ENCODE measurements at places on chromosomes 12 and 14. TPM values are rescaled to one million over a fixed set of nuclear protein-coding genes. Genes with fewer than 3 reads are reported as not detected.

GRCh38 chr14:61565836-61566536 is 129.3 kb upstream of the HIF1A start:
- no peak for DNase-seq

DNA sequence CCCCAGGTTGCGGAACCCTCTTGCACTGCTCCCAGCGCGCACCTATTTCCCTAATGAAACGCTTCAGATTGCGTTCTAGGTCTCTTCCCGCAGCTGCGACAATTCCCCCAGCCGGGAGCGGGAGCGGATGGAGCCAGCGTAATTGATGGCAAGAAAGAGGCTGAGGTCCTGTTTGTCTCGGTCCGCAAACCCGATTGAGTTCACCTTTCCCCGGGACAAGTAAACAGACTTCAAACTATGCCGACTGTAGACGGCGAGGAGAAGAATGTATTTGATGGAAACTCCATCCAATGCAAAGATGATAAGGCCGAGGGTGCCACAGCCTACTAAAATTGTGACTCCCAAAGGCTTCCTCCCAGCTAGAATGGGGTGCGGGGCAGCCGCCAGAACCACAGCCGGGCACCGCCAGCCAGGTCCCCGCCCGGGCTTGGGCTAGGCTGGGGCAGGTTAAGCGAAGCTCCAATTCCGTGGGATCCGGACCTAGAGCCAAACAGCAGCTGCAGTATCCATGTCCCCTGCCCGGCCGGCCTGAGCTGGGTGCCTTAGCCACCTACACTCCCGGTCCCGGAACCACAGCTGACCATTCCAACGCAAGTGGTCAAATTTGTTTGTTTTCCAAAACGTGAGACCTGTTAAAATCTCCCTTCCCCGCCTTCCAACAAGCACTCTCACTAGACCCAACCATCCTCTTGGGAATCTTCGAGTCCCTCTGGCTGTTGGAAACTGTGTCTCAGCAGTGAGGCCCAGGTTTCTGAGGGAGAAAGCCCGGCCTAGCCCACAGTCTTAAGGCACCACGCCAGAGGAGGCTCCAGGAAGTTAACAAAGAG is 5.5 kb downstream of the NKX2-1 start:
- peak; percentile 46 for DNase-seq

DNA sequence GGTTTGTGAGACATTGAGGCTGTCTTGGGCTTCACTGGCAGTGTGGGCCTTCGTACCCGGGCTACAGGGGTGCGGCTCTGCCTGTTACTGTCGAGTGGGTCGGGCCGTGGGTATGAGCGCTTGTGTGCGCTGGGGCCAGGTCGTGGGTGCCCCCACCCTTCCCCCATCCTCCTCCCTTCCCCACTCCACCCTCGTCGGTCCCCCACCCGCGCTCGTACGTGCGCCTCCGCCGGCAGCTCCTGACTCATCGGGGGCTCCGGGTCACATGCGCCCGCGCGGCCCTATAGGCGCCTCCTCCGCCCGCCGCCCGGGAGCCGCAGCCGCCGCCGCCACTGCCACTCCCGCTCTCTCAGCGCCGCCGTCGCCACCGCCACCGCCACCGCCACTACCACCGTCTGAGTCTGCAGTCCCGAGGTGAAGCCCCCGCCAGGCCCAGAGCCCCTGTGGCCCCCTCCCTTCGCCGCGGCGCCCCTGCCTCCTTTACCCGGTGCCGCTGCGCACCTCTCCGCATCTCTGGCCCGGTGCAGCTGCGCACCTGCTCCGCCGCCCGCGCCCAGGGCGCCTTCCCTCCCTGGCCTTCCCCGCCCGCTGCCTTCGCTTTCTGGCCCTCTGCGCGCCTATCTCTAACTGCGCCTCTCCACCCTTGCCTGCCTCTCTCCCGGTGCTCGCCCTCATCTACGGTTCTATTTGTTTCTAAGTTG is at the start of gene ENO2:
TSS of gene ENO2 (plus strand) at position 335 of the 701 bp plus-strand sequence. CDS start 1,253 bp downstream, outside the sequence.
- peak; percentile 79 for DNase-seq

DNA sequence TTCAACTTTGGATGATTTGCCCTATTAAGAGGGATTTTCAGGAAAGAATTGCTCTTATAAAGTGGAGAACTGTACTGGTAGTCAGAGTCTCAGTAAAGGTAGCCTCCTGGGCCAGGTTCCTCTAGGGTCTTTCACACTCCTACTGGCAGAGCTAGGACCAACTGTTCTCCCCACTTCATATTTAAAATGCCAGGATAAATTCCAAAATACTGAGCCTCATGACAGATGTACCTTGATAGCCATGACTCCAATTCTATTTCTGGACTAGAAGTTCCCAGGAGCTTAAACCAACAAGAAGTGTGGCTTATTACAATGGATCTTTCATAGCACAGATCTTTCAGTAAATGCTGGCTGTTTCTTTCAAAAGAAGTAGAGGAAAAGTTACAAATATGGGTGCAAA is 126.5 kb downstream of the C12orf75 start:
- no peak for DNase-seq

GRCh38 chr14:63510538-63510937 is 32.6 kb downstream of the PPP2R5E start:
- no peak for DNase-seq

GRCh38 chr12:53093777-53094393 is 3.6 kb upstream of the IGFBP6 start:
- no peak for DNase-seq

The TEX22 gene
- 0.21 TPM for total RNA-seq

- DNase-seq, result no peak
Measured at GRCh38 chr14:27305441-27305945, 707.7 kb upstream of the NOVA1 start.

The CLEC4D gene
- total RNA-seq, result not detected

DNA sequence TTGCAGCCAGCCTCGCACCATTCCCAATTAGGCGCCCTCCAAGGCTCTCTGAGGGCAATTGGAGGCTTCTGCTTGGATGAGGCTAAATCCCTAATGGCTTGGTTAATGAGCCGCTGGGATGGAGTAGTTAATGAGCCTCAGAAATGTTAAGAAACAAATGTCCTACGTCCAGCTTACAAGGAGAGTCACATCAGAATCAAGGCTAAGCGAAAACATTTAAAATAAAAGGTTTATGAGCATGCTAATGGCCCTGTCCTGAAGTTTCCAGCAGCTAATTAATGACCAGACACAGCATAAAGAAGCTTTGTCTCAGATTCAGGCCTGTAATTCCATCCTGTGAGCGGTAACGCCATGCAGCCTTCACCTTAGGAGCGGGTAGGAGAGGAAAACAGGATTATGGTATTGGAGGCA is 200.7 kb upstream of the BCL2L14 start:
- no peak for DNase-seq

The SRRM4 gene
- total RNA-seq, result 0.63 TPM

The CCNT1 gene
- 28.7 TPM for total RNA-seq

- DNase-seq, result no peak
Measured at GRCh38 chr12:56031987-56032386, 9.7 kb upstream of the RPS26 start.

The ZBTB42 gene
- 7.5 TPM for total RNA-seq

The AMN gene
- total RNA-seq, result 0.69 TPM

- DNase-seq, result no peak
Measured at GRCh38 chr14:94138251-94138650, 8.8 kb upstream of the IFI27L2 start.

DNA sequence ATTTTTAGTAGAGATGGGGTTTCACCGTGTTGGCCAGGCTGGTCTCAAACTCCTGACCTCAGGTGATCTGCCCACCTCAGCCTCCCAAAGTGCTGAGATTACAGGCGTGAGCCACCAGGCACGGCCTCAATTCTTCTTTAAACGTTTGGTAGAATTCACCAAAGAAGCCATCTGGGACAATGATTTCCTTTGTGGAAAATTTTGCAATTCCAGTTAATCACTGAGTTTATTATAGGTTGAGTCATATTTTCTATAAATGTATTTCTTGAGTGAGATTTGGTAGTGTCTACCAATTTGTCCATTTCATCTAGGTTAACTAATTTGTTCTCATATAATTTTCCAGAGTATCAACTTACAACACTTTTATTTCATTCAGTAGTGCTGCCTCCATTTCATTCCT is 683.9 kb upstream of the TMEM132C start:
- no peak for DNase-seq

GRCh38 chr12:130982565-130983225 is 29.0 kb downstream of the ADGRD1 start:
- no peak for DNase-seq

The DIO3 gene
- total RNA-seq, result not detected

GRCh38 chr12:104519190-104520019 is 62.7 kb downstream of the CHST11 start:
- DNase-seq, result no peak

The GPR137C gene
- total RNA-seq, result 5.2 TPM

The MMP17 gene
- 48.5 TPM for total RNA-seq

GRCh38 chr12:106239241-106239950 is 8.4 kb downstream of the CKAP4 start:
- no peak for DNase-seq

The MBD6 gene
- 12.5 TPM for total RNA-seq

DNA sequence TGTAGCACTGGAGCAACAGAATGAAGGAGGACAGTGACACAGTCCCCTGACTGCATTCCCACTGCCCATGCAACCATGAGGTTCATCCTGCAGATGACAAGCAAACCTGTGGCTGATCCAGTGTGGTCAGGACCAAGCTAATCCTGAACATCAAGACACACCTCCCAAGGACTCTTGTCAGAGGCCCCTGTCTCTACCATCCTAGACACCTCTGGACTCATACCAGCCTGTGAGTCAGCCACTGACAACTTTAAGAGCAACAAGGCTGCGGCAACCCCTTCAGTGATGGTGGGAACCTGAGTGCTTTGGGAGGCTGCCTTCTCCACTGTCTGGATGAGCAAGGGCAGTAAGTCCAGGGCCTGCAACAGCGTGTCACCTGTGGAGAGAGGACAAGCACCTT is 24.6 kb downstream of the GCN1 start:
- no peak for DNase-seq

The RASSF8 gene
- total RNA-seq, result 30.8 TPM

- no peak for DNase-seq
Measured at GRCh38 chr14:61761557-61761956, 663 bp upstream of the SNAPC1 start.

DNA sequence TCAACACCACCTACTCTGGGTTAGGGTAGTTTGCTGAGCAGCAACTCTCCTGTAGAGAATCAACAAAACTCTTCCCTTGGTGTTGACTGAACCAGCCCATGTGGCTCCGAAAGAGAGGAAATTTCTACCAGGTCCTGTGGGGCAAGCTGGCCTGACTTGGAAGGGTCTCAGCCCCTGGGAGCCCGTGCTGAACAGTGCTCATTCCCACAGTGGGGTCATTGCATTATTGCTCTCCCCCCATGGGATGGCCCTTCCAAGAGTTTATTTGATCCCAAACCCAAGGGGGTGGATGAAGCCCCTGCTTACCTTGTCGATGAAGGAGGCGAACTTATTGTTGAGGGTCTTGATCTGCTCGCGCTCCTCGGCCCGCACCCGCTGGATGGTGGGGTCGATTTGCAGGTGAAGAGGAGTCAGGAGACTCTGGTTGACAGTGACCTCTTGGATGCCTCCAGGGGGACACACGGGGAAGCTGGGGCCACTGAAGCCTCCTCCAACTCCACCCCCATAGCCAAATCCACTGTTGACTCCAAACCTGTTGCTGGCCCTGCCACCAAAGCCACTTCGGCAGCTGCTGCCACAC is 580 bp downstream of the KRT75 start:
- no peak for DNase-seq

- DNase-seq, result no peak
Measured at GRCh38 chr12:46374711-46375110, 2.1 kb upstream of the SLC38A2 start.

The FAM222A gene
- 2.1 TPM for total RNA-seq

GRCh38 chr12:23585156-23585781 is 364.2 kb downstream of the SOX5 start:
- DNase-seq, result peak; percentile 58

DNA sequence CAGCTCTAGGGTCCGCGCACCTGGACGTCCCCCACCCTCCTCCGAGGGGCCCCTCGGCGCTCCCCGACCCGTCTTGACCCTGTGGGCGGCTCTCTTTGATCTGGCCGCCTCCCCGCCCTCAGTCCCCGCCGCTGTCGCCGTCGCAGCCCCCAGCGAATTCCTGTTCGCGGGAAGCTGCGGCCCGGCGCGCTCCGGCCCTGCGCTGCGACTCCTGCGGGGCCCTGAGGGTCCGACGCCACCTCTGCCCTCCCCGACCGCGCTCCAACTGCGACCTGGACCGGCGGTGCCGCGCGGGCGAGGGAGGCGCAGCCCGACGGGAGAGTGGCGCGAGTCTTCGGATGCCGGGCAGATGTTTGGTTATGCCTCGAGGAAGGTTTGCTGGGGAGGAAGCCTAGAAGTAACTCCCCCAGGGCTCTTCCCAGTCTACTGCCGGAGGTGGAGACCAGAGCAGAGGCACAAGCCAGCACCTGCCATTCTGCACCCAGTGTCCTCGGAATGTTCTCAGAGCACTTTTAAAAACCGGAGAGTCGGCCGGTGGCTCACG is 440 bp upstream of the ISM2 start:
- peak; percentile 62 for DNase-seq

The MEG3 gene
- not detected for total RNA-seq

- no peak for DNase-seq
Measured at GRCh38 chr14:23185063-23185462, 1.6 kb upstream of the SLC7A8 start.

DNA sequence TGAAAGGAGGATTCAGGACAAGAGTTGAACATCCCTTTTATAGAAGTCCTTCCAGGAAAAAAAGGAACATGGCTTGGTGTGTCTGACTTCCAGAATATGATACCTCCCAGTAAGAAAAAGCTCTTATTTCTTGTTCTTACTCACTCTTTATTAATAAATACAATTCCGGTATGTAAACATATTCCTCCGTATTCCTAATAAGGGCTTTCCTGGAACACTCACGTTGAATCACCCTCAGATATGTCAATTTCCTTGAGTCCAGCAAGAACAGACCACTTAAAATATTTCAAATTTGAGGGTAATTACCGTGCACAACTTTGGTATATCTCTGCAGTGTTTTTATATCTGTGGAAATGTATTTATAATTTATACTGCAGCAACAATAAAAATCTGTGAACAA is 385.6 kb downstream of the SYT1 start:
- no peak for DNase-seq

DNA sequence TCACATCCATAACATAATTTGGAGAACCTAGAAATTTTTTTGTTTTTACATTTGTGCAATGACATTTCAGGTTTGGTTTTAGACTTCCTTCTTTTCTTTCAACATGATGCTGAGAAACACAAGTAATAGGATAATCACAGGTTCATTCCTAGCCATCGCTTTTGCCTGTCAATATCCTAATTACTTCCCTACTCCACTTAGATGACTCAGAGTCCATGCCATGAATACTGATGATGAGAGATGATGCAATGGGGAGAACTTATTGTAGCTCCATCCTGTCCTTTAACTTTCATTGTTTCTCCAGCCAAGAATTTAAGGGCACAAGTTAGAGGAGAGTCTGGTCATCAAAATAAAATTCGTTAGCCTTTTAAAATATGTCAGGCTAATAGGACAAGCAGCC is 101.3 kb downstream of the PTPRO start:
- DNase-seq, result no peak

DNA sequence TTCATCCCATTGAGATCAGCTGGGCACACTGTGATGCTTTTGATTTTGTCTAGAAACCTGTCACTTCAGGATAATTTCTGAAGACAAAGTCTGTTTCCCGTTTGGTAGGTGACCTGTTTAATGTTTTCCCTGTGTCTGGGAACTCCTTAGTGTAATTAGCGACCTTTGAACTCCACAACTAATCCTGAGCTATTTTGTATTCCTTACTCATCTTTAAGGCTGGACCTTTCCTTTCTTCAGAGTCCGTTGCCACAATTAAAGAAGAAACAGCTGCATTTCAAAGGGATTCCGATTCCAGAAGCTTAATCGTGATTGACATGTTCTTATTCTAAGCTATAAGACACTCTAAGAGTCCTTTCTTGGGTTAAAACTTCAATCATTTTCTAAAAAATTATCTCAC is 22.0 kb downstream of the AP5M1 start:
- DNase-seq, result no peak

Data from GM23338 (cell line).